ENCODE measurements at places on chromosomes 16 and 17.

GRCh38 chr17:47279062-47279801, 25.6 kb downstream of the ITGB3 start:
- DNase-seq: peak; percentile 59

- peak; percentile 74 for DNase-seq
Observed at GRCh38 chr16:72723781-72724180, 324.1 kb downstream of the ZFHX3 start.

- no peak for DNase-seq
Observed at GRCh38 chr16:73166947-73167550, 119.1 kb upstream of the ZFHX3 start.

DNA sequence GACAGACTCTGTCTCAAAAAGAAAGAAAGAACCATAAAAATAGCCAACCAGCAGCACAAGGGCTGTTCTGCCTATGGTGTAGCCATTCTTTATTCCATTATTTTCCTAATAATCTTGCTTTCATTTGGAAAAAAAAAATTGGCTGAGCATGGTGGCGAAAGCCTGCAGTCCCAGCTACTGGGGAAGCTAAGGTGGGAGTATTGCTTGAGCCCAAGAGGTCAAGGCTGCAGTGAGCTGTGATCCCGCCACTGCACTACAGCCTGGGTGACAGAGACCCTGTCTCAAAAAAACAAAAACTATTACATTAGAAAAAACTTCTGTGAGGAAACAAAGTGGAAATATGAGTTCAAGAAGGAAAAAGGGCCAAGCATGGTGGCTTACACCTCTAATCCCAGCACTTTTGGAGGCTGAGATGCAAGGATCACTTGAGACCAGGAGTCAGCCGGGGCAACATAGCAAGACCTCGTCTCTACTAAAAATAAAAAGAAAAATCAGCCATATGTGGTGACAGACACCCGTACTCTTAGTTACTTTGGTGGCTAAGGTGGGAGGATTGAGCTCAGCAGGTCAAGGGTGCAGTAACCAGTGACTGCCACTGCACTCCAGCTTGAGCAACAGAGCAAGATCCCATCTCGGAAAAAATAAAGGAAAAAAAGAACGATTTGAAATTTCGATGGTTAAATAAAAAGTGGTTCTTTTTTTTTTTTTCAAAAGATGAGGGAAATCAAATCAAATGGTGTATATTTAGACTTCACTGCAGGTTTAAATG, 2.5 kb downstream of the DCAKD start:
- DNase-seq: no peak

- no peak for DNase-seq
Observed at GRCh38 chr16:88318521-88318920, 64.2 kb upstream of the ZNF469 start.

- DNase-seq: no peak
Observed at GRCh38 chr17:48143629-48144028, 36.1 kb downstream of the SNX11 start.

DNA sequence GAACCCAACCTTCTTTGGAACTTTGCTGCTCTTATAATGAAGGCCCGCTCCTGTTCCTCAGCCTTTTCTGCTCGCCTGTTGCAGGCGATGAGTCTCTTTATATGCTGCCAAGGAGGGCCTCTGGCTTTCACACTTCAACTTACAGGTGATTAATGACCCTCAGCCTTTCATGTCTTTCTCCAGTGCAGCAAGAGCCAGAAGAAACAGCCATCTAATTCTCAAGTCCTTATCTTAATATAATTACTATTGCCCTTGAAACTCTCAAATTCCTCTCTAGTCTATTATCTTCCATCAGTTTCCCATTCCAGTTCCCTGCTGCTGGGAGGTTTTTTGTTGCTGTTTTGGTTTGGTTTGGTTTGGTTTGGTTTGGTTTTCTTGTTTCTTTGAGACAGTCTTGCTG, 121.8 kb upstream of the MED13 start:
- no peak for DNase-seq

- DNase-seq: peak; percentile 69
Observed at GRCh38 chr16:74309789-74310781, 13.5 kb downstream of the PSMD7 start.

DNA sequence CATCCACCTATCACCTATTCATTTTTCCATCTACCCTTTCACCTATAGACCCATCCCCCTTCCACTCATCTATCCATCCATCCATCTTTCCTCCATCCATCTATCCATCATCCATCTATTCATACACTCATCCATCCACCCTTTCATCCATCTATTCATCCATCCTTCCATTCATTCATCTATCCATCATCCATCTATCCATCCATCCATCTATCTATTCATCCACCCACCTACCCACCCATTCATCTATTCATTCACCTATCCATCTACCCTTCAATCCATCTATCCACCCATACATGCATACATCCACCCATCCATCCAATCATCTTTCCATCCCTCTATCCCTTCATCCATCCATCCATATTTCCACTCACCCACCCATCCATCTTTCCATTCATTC, 63.3 kb downstream of the C17orf67 start:
- DNase-seq: no peak

- no peak for DNase-seq
Observed at GRCh38 chr16:11392041-11392581, 46.9 kb downstream of the RMI2 start.

GRCh38 chr16:67431775-67432505, 1.0 kb downstream of the HSD11B2 start:
- DNase-seq: no peak

GRCh38 chr17:6508519-6509030, 47.8 kb downstream of the PITPNM3 start:
- DNase-seq: no peak

- no peak for DNase-seq
Observed at GRCh38 chr17:66290101-66290722, 12.2 kb upstream of the PRKCA start.

DNA sequence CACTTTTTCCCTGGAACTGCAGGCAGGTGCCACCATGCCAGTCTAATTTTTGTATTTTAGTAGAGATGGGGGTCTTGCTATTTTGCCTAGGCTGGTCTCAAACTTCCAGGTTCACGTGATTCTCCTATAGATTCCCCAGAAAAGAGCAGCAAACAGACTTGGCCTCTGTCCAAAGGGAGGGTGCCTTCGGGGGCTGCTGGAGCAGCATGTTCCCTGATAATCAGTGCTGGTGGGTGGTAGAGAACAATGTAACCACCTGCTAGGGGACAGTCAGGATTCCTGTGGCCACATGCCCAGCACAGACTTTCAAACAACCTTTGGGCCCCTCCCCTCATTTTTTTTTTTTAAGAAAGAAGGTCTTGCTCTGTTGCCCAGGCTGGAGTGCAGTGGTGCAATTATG, 14.2 kb upstream of the CCNF start:
- DNase-seq: no peak

GRCh38 chr17:42411361-42411760, 11.7 kb downstream of the CAVIN1 start:
- DNase-seq: no peak

- no peak for DNase-seq
Observed at GRCh38 chr16:78972986-78973385, 627.6 kb downstream of the MAF start.

DNA sequence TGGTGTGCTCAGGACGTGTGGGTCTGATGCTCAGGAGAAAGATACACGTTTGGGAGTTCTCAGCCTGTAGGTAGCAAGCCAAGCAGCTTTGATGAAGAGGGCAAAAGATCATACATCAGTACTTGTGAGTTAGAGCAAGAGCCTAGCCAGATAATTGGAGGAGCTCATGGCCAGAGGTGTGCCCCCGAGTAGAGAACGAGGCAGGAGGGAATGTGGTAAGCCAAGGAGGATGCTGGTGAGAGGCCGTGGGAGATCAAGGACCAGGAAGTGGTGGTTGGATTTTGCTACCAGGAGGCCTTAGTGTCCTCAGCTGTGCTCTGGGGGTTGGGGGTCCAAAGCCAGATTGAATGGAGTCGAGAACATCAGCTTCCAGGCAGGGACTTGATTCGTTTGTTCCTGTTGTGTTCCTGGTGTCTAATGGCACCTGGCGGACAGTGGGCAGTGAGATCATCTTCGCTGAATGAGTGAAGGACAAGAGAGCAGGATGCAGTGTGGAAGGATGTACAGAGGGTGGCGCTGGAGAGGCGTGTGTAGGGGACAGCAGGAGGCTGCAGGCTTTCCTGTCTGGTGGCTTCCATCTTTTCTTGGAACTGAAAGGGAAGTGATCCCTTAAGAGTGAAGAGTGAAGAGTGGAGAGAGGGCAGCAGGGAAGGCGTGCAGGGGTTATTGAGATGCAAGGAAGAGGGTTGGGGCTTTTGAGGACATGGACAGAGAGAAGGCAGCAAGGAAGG, 11.6 kb downstream of the FBXL19 start:
- DNase-seq: peak; percentile 73

- no peak for DNase-seq
Observed at GRCh38 chr17:17060930-17061329, 18.7 kb downstream of the MPRIP start.

- peak; percentile 43 for DNase-seq
Observed at GRCh38 chr16:55257966-55258613, 65.9 kb upstream of the IRX6 start.

DNA sequence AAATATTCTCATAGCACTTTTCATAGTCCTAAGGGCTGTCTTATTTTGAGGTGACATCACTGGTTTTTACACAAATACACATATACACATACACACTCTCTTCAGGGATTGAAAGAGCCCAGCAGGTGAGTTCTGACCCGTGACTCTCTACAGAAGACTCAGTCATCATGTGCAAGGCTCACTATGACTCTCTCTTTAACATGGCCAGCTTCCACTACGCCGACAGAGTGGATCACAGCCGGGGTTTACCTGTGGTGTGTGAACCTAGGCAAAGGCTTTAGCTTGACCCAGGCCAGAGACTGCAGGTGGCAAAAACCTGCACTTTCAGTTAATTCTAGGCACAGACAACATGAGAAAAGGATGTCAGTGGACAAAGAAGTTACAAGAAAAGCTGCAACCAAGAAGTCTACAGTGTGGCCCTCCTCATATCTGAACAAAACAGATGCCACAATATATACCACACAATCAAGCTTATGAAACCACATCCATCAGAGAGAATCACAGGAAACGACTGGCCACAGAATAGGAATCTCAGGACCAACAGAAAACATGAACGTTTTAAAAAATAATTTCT, 56.5 kb downstream of the CYTH1 start:
- no peak for DNase-seq

GRCh38 chr17:2062571-2063183, 7.8 kb downstream of the HIC1 start:
- DNase-seq: no peak

- no peak for DNase-seq
Observed at GRCh38 chr17:81741594-81742452, 29.7 kb downstream of the SLC25A10 start.

GRCh38 chr16:12375046-12375740, 398.7 kb downstream of the SNX29 start:
- DNase-seq: no peak

- DNase-seq: peak; percentile 72
Observed at GRCh38 chr17:41329279-41329948, 13.9 kb upstream of the KRTAP17-1 start.

GRCh38 chr17:55580596-55581133, 69.4 kb upstream of the SMIM36 start:
- no peak for DNase-seq

GRCh38 chr16:3949287-3949686, 68.8 kb upstream of the CREBBP start:
- DNase-seq: no peak

DNA sequence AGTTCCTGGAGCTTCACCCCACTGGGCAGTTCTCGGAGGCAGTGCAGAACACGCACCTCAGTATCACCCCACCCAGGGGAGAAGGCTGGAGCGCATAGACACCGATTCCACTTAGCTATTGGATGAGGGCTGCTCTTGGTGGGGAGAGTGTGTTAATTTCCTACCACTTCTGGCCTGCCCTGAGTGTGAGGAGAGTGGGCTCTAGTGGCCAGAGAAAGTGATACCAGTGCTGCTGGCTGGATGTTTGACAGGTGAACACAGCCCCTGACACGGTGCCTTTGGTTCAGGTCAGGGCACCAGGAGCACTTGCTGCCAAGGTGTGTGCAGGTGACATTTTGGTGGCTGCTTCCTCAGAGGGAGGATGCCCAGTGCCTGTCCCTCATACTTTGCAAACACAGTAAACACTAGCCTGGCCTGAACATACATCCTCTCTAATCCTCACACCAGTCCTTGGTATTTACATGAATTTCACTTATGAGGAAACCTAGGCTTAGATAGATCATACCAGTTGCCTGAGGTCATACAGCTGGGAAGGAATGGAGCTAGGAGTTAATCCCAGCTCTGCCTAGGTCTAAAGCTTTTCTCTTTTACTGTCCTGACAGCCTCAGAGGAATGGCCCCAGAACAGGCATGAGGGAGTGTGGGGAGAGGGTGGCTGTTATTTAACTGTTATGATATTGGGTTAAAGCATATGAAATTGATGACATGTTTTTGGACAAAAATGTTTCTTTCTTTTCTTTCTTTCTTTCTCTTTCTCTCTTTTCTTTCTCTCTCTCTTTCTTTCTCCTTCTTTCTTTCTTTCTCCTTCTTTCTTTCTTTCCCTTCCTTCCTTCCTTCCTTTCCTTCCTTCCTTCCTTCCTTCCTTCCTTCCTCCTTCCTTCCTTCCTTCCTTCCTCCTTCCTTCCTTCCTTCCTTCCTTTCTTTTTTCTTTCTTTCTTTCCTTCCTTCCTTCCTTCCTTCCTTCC, 21.0 kb upstream of the ITGAX start:
- DNase-seq: peak; percentile 42

DNA sequence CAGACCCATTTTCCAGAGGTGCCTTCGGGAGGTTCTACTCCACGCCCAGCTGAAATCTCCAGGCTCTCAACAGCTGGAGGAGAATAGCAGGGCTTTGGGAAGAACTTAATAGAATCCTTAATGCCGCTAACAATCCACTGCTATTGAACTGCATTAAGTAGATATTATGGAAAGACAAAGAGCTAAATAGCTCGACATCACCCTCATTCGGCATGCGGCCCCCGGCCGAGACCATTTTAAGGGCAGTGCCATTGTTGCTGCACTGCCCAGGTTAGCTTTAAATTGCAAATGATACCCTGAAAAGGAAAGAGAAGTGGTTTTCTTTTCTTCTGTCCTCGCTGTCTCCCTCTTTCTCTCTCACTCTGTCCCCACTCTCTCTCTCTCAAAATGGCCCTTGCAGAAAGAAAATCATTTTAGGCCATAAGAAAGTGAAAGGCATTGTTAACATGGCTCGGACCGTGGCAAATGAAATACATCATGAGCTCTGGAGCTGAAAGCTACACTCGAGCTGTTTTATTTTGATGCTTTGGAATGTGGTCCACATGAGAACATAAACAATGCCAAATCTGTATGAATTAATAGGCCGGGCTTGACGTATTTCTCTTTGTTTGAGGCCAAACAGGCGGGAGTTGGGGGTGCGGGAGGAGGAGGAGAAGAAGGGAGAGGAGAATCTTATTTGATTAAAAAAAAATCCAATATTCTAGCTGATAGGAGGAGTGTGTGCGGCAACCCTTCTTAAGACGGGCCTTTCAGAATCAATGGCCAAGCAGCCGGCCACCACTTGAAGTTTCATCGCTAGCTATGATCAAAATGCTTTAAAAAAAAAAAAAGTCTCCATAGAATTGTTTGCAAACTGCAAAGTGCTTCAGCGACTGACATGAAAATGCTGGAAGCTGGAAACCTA, 298.8 kb upstream of the IRX3 start:
- no peak for DNase-seq
